ENCODE measurements at places on chromosomes 2 and 18.

DNA sequence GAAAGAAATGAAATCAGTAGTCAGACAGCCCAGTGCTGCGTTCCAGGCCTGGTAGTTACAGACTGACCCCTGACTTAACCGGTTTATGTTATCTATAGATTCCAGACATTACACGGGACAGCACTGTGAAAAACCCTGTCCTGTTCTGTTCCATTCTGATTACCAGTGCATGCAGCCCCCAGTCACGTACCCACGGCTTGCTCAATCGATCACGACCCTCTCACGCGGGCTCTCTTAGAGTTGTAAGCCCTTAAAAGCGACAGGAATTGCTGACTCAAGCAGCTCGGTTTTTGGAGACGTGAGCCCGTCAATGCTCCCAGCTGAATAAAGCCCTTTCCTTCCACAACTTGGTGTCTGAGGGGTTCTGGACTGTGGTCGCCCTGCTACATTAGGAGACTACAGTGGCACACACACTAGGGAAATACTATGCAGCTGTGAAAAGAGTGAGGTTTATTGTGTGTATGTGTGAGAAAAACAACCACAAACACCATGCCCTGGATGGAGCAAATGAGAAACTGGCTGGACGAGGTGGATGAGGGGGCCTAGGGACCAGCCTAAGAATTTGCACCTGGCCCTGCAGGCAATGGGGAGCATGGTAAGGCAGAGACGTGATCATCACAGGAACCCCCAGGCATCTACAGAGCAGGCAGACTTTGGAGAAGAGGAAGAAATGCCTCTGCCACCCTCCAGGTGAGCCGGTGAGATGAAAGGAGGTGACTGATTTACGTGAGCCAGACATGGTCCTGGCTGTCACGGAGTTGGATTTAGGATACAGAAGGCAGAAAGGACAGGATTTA lies 49.1 kb upstream of the SEMA4C start:
- DNase-seq: no peak

DNA sequence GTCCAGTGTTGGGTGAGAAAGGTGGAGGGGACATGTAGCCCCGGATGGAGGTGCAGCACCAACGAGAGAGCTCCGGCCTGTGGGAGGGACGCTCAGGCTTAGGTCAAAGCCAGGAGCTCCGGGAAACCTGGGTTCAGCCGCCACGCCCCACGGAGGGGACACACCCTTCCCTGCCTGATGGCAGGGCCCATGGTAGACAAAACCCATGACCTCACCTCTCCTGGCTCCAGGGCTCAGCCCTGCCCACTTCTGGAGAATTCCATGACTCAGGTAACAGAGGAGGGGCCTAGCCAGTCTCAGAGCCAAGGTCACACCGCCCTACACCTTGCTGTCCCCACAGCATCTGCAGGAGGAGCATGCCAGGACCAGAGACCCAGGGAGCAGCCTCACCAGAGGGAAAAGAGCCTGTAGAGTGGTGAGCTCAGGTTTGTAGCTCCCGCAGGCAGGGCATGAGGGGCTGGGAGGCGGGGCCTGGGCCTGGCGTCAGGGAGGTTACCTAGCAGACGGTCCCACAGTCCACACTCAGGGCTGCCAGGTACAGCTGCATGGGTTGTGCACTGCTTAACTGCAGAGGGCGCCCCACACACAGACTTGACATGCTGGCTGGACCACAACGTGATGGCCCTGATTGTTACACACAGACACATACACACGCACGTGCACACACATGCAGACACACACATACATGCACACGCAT lies 70.8 kb upstream of the SMAD7 start:
- peak; percentile 46 for DNase-seq

DNA sequence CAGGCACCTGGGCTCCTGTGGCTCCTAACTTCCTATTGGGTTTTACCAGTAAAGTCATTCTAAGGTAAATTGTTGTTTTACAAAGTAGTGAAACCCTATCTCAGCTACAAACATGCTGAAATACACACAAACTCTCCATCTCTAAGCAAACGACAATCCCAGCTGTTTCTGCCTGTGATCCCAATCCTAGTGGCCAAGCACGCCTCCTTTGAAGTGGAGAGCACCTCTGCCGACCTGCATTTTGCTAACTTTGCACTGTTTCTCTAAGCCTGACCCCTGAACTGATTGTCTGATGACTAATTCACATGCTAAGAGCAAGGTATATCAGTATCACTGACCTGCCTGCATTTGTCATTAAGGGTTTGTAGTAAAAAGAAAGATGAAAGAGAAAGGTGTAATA lies 124.3 kb downstream of the PAX3 start:
- DNase-seq: no peak

DNA sequence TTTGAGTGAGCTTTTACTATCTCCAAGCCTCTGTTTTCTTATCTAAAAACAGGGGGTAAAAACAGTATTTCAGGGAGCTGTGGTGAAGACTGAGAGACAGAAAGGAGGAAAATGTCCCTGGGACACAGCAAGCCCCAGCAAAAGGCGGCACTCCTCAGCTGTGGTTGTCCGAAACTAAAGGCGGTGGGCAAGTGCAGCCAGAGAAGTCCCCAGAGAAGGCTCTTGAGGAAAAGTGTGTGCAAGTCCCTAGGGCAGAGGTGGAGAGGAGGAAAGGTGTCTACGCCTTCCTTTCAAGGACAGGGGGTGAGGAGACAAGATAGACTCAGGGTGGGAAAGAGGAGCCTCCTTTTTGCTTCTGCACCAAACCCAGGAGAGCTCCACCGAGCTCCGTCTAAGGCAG lies 45.5 kb downstream of the CYP27C1 start:
- DNase-seq: no peak

GRCh38 chr2:176427549-176427948 lies 158.3 kb downstream of the MTX2 start:
- no peak for DNase-seq

- no peak for DNase-seq
These were observed 139.2 kb upstream of the PID1 start for GRCh38 chr2:229410264-229410663.

DNA sequence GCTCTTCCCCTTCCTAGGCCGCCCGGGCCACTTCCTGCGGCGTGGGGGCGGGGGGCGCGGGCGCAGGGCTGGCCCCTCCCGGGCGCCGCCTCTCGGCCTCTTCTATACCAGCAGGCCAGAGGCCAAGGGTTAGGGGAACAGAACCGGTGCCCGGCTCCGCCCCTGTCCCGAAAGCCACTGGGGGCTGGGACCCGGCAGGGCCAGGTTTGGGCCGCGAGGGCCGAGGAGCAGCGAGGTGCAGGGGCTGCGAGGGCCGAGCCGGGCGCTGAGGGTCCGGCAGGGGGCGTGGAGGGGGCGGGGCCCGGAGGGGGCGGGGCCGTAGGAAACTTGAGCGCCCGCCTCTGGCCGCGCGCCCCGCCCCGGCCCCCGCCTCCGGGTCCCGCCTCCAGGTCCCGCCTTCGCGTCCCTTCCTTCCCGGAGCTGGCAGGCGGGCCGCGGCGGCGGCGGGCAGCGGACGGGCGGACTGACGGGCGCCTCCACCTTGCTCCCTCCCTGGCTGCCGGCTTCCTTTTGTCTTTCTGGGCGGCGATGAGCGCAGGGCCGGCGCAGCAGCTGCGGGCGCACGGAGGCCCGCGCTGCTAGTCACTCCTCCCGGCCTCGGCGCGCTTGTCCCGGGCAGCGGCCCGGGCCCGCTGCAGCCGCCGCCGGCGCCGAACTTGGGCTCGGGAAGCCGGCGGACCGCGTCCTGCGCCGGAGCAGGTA lies at the start of gene HPCAL1:
Gene HPCAL1 (plus strand): TSS at position 426 of the 702 bp plus-strand sequence. CDS start 116,854 bp downstream, outside the sequence.
- DNase-seq: peak; percentile 79

DNA sequence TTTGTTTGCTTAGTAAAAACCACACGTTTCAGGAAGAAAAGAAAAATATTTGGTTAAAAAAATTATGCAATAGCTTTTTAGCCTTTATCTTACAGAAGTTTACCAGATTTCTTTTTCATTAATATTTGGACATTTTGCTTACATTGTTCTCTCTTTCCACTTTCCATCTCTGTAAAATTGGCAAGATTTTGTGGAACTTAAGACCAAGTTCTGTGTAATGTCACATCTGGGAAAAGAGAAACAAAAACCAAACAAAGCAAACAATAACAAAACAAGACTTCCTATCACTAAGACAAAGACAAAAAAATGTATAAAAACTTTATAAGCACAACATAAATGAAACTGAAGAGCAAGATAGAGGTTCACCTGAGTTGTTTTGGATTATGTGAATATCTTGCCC lies 1392.1 kb upstream of the CELF4 start:
- DNase-seq: no peak

DNA sequence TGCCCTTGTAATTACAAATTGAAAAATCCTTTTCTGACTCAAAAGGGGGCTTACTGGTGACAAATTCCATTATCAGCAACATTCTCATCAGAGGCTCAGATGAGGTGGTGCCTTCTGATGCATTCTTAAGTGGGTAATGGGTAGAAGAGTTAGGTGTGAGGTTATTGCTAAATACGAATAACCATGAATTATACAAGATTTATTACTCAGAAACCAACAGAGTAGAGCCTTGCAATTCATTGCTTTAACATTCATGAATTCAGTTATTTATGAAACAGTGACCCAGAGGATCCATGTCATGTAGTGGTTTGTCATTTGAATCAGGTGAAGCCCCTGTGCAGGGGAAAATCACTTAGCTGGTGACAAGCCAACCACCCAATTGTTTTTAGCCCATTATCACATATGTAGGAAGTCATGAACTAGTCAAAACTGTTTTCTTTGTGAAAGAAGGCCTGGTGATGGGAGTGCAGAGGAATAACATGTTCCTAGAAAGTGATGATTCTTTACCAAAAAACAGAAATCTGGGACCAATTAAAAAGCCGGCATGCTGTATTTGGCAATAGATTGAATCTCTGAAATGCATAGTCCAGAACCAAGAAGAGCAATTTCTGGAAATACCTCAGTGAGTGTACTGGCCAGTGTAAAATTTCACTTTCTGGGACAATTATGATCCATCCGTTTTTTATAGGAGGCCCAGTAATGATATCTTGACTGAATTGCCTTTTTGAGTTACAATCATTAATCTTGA lies 70.2 kb downstream of the CRIM1 start:
- DNase-seq: no peak

GRCh38 chr18:941331-941730 lies 36.7 kb downstream of the ADCYAP1 start:
- DNase-seq: no peak

DNA sequence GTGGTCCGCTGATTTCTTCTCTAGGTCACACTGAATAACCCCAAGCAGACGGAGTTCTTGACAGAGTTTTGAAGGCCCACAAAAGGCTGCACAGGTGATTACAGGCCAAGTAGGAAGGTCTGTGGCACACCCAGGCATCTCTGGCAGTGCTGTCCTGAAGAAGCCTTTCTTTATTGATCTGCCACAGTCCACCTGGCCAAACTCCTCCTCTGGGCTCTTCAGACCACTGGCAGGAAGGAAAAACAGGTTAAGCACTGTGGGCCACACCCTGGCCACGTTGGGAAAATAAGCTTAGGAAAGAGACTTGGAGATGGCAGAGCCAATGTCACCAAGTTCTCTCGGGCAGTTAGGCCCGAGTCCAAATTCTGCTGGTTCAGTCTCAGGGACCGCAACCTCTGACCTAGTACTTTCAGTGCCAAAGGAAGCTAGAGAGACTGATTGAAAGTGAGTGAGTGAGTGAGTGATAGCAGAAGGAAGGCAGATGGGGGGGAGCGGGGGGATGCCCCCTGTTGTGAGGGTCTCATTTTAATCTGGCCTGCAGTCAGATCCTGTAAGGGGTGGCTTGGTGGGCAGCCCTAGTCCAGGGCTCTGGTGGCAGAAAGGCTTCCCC lies 102.9 kb downstream of the TGFA start:
- no peak for DNase-seq

- no peak for DNase-seq
These were observed 110.8 kb downstream of the FMNL2 start for GRCh38 chr2:152445791-152446201.

- DNase-seq: peak; percentile 53
These were observed 323.4 kb upstream of the SLC14A2 start for GRCh38 chr18:45291621-45292615.

DNA sequence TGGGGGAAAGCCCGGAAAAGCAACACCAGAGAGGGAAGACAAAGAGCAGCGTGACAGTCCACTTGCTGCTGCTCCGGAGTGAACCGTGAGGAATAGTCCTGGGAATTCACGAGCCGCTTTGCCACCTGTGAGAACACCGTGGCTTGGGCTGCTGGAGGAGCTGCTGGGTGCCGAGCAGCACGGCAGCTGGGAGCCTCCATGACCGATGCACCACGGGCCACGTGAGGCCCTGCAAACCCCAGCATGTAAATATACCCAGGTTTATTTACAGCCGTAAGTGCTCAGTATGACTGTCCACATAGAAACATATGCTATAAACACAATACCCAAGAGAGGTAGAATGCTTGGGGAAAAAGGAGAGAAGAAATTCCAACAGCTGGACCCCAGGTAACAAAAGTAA lies 65.1 kb downstream of the SMIM21 start:
- DNase-seq: no peak

DNA sequence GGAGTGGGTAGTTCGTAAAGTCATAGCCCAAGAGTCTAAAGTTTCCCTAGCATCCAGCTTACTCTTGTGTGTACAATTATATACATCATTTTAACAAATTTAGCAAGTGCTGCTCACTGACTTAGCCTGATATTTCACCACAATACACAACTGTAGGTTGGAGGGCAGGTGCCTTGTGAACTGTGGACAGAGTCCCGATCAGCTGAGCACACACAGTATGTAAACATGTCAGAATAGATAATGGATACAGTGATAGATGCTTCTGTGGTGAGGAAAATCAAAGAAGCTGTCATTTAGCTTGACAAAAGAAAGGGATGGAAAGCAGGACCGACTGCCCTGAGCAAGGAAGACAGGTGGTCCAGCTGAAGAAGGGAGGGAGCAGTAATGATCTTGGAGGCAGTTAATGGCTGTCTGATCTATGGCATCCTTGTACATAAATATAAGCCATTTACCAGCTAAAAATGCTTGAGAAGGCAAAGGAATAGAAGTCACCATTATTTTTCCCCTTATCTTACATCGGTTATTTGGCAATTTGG lies 372.8 kb upstream of the UBE2E3 start:
- DNase-seq: no peak

DNA sequence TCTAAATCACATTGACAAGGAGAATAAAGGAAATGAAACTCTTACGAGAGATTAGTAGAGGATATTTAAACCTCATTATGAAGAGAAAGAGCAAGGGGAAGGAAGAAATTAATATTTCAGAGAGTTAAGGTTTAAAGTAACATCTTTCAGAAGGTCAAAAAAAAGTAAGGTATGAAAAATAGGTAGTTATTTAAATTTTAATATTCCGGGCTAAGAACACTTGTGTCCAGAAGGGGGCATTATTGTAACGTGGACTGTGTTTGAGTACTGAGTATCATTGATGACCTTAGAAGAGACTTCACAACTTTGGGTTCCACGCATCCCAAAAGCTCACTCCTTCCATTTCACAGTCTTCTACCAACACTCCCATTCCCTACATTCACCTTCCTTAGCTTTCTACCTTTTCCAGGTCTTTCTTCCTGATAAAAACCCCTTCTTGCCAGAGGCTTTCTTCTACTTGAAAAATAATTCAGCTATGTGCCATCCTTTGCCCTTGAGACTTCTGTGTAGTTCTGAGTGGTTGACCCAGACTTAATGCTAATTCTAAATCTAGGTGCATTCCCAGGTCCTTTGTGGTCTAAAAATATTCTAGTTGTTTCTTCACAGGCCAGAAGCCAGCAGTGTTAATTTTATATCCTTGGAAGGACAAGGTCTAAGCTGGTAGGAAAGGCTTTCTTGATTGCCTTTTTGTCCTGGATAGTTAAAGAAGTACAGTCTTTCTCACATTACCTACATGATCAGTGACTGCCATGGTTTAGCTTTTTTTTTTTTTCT lies 16.5 kb downstream of the DYNC1I2 start:
- DNase-seq: peak; percentile 69
